ENCODE measurements at places on chromosomes 11 and 22. TPM values are rescaled to one million over a fixed set of nuclear protein-coding genes. Genes with fewer than 3 reads are reported as not detected.
A peak's percentile ranks its signal among the peaks of the same experiment; 100 is the strongest.

DNA sequence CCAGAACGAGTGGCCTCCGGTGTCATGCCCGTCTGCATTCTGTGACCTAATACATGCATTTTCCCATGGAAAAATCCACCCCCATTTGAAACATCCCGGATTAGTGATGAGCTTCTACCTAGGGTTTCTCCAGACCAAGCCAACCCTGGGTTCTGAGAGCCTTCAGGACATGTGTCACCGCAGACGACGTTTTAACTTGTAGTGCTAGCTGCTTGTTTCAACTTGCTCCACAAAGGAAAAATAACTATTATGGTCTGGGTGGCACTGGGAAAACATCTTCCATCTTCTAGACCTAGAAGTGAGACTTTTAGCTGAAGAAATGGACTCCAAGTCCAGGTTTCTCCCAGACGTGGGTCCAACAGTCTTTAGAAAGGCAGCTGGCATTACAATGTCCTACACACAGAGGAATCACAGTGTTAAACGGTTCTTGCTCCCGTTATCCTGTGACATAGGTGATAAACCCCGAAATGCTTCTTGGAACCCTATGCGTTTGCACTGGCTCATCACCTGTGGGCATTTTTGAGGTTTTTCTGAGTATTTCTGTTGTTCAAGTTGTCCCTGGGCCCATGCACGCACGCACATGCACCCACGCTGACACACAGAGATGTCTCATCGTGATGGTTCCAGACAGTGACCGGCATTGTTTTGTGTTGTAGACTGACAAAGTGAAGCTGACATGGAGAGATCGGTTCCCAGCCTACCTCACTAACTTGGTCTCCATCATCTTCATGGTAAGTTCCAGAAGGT is 46.6 kb upstream of the FADD start:
- peak overlapping the region; percentile 93 for H3K27ac ChIP-seq
- no peak overlapping the region for H3K4me3 ChIP-seq
- H3K4me1 ChIP-seq: peaks cover 11% of the 10 kb centered on the region
- no peaks in the 10 kb centered on the region for H3K36me3 ChIP-seq

DNA sequence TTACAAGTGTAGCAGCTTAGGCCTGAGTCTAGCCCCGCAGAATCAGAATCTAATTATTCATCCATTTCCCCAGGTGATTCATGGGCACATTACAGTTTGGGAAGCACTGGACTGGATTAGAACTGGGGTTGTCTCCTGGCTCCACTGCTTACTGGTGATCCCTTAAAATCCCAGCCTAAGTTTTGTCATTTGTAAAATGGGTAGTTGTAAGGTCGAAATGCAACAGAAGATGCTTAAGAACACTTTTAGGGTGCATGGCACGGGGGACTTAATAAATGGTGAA is 1.3 kb downstream of the STX3 start:
- no peaks in the 10 kb centered on the region for H3K36me3 ChIP-seq
- H3K27ac ChIP-seq: peak overlapping the region; percentile 93
- H3K27me3 ChIP-seq: no peaks in the 10 kb centered on the region

DNA sequence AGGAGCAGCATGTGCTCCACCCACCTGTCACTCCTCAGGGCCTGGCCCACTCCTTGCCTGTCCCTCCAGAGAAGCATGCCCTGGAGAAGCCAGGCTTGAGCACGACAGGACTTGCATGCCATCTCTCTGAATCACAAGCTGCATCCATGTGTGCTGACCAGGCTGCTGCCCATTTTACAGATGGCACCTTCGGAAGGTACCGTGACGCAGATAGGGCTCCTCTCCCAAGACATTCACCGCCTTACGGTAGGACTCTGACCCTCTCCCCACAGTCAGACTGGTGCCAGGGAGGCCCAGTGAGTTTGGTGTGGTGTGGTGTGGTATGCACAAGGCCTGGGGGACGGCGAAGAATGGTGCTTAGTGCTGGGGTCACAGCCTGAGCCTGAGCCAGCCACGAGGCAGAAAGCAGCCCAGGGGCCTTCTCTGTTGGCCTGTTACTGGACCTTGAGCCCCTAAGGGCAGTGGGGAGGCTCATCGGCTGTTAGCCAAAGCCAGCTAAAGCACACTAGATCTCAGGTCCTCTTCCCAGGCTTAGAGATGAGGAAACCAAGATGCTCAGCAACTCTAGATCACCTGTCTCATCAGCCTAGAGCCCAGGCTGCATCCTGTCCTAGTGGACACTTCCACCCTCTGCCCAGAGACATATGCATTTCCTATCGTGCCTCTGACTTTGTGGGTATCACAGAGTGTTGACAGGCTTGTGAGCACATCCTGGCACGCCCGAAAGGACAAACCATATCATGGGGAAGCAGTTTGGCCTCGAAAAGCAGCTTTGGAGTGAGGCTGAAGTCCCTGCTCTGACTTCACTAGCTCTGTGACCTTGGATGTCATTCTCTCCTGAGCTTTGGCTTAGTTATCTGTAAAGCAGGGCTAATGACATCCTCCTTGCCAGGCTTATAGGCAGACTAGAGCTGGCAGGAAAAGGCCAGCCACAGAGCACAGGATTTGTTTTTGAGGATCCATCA is 17.8 kb downstream of the CYB5R2 start:
- H3K4me3 ChIP-seq: no peak overlapping the region
- no peaks in the 10 kb centered on the region for H3K36me3 ChIP-seq
- peaks cover 4% of the 10 kb centered on the region for H3K4me1 ChIP-seq
- no peak for DNase-seq
- no peaks in the 10 kb centered on the region for H3K27me3 ChIP-seq

DNA sequence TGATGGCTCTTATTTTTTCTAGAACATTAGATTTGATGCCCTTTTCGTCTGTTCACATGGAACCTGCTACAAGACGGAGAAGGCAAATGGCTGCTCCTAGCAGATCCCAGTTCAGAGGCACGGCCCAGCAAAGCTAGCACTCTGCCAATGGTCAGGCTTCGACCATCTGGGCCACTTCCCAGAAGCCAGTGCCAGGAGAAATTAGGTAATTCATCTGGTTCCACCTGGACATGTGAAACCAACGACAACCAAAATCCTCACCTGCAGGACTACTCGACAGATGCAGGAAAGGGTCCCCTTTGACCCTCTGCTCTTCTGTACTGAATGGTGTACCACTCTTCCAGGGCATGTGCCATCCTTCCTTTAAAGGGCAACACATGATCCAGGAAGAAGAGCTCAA is 25.4 kb downstream of the MICAL3 start:
- no peak overlapping the region for H3K4me3 ChIP-seq
- H3K27ac ChIP-seq: no peak overlapping the region
- H3K27me3 ChIP-seq: no peaks in the 10 kb centered on the region
- H3K36me3 ChIP-seq: no peaks in the 10 kb centered on the region
- no peaks in the 10 kb centered on the region for H3K4me1 ChIP-seq

DNA sequence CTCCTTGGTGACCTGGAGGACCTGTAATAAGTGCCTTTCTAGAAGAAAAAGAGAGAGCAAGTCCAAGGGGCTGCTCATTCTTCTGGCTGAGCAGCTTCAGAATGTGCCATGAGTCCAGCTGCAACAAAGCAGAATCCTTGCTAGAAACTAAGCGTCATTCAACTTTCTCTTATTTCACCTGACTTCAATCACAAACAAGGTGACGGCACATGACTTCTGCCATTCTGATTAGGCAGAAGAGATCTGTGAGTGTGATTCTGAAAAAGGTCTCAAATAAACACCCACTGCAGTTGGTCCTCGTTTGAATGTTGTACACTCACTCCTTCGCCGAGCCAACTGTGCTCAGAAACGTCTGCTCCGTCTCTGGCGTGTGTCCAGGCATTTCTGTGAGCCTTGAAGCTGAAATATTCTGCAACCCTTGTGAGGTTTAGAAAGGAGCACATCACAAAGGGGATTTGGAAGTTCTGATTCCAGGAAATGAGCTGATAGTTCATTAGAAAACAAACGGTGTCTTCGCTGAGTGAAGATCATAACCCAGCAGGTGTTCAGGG is 623.8 kb upstream of the KIRREL3 start:
- no peaks in the 10 kb centered on the region for H3K36me3 ChIP-seq
- H3K27ac ChIP-seq: no peak overlapping the region
- no peaks in the 10 kb centered on the region for H3K4me1 ChIP-seq

DNA sequence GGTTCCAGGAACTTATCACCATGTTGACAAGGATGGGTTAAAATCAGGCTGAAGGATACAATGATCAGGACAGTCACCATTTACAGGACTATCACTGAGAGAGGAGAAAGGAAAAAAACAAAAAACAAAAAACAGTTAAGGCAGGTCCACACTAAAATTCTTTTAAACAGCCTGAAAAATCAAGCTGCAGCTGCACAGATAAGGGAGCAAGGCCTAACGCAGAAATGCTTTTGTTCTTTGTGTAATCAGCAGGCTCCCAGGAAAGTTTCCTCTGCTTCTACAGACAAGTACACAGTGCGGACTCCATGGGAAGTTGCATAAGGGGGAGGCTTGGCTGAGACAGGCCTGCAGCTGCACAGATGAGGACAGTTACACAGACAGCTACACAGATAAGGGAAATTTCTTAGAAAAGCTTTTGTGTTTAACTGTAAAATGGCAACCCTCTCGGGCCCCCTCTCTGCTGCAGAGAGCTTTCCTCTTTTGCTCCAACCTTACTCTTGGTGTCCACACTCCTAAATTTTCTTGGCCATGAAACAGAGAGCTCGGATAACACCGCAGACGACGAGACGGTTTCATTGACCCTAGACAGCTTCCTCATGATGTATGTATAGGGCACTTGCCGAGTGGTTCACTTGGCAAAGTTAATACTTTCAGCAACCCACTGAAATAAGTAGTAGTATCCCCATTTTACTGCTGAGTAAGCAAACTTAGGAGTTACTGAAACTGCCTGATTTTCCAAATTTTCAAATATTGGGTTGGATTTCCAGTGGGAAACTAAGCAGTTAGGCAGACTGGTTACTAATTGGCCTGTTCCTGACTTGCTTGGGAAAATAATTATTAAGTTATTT is 45.5 kb downstream of the PIWIL3 start:
- H3K4me1 ChIP-seq: no peaks in the 10 kb centered on the region
- no peak overlapping the region for H3K27ac ChIP-seq
- no peak overlapping the region for H3K4me3 ChIP-seq
- no peak for DNase-seq
- H3K27me3 ChIP-seq: no peaks in the 10 kb centered on the region

DNA sequence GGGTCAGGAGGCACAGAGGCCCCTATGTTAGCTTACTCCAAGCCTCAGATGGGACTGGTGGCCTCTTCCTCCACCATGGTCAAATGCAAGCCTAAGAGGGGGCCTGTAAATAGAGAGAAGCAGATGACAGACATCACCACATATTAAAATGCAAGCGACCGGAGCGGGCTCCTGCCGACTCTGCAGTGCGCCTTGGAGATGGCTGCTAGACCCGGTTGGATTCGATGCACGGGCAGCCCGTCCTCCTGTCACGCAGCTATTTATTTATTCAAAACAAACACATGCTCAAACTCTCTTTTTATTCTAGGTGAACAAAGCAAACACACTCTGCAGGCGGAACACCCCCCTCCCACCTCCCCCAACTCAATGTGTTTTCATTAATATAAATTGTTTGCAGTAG is 208.0 kb downstream of the DSCAML1 start:
- no peaks in the 10 kb centered on the region for H3K36me3 ChIP-seq
- H3K4me1 ChIP-seq: no peaks in the 10 kb centered on the region
- DNase-seq: peak; percentile 33
- H3K27ac ChIP-seq: no peak overlapping the region
- H3K4me3 ChIP-seq: no peak overlapping the region
- no peaks in the 10 kb centered on the region for H3K27me3 ChIP-seq

NRGN gene
- 0.44 TPM for total RNA-seq

SELENOM gene
- total RNA-seq: 485 TPM

DNA sequence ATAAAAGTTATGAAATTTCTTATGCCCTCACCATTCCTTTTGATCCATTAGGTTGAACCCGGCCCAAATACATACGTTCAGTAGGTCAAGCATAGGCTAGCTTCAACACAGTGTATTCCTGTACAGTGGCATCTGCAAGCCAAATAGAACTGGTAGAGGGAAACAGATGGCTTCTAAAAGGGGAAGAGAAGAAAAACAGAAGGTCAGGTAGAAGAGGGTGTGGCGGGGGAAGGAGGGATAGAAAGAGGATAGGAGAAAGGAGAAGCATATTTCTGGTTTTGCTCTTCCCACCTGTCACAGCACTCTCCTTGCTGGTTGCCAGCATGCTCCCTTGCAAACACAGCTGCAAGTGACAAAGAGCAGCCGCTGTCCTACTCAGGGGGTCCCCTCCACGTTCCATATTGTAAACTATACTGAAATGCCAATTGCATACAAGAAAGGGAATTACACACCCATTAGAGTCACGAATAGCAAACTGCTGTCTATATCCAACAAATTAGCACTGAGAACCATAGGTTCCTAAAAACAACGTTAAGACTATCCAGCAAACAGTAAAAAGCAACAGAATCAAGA is 71.8 kb downstream of the PHF21A start:
- no peaks in the 10 kb centered on the region for H3K36me3 ChIP-seq
- H3K4me1 ChIP-seq: no peaks in the 10 kb centered on the region
- H3K27ac ChIP-seq: no peak overlapping the region
- DNase-seq: no peak

- H3K4me1 ChIP-seq: peaks cover 5% of the 10 kb centered on the region
- H3K36me3 ChIP-seq: no peaks in the 10 kb centered on the region
- no peaks in the 10 kb centered on the region for H3K27me3 ChIP-seq
- no peak overlapping the region for H3K4me3 ChIP-seq
Observed at GRCh38 chr11:15144347-15144746, 29.6 kb downstream of the INSC start.

GRCh38 chr11:72985645-72986044 is 156.5 kb downstream of the FCHSD2 start:
- no peaks in the 10 kb centered on the region for H3K36me3 ChIP-seq
- no peaks in the 10 kb centered on the region for H3K4me1 ChIP-seq
- no peak for DNase-seq
- no peaks in the 10 kb centered on the region for H3K27me3 ChIP-seq
- H3K4me3 ChIP-seq: no peak overlapping the region

SEC14L2 gene
- total RNA-seq: 5.3 TPM

GRCh38 chr11:33068611-33069340 is 29.4 kb downstream of the TCP11L1 start:
- no peaks in the 10 kb centered on the region for H3K4me1 ChIP-seq
- no peak overlapping the region for H3K27ac ChIP-seq
- H3K27me3 ChIP-seq: no peaks in the 10 kb centered on the region
- no peaks in the 10 kb centered on the region for H3K36me3 ChIP-seq
- no peak overlapping the region for H3K4me3 ChIP-seq

DNA sequence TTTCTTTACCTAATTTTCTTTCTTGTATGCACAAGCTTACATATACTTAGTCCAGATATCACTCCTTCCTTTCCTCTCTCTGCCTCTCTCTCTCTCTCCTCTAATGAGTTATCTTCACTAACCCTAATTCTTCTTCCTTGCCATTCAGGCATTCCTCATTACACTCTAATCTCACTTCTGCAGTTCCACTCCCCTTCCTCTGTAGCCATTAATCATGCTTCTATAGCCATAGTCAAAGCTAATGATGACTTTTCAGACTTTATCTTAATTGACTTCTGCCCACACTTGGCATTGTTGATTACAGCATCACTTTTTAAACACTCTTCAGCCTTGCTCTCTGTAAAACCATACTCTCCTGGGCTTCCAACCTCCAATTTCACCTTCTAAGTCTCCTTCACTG is 35.3 kb upstream of the SC5D start:
- H3K36me3 ChIP-seq: no peaks in the 10 kb centered on the region
- H3K27me3 ChIP-seq: no peaks in the 10 kb centered on the region
- no peaks in the 10 kb centered on the region for H3K4me1 ChIP-seq
- DNase-seq: no peak

CASTOR1 gene
- 26.6 TPM for total RNA-seq

Measured in breast epithelium (tissue), 4 donors.